ENCODE measurements at places on chromosomes 7 and 10. TPM values are rescaled to one million over a fixed set of nuclear protein-coding genes. Genes with fewer than 3 reads are reported as not detected.
A peak's percentile ranks its signal among the peaks of the same experiment; 100 is the strongest.

Gene SHTN1
- 2.9 TPM for total RNA-seq

Gene COL1A2
- total RNA-seq, result 116 TPM

Gene KLF14
- not detected for total RNA-seq

Gene UNC5B
- 172 TPM for total RNA-seq

DNA sequence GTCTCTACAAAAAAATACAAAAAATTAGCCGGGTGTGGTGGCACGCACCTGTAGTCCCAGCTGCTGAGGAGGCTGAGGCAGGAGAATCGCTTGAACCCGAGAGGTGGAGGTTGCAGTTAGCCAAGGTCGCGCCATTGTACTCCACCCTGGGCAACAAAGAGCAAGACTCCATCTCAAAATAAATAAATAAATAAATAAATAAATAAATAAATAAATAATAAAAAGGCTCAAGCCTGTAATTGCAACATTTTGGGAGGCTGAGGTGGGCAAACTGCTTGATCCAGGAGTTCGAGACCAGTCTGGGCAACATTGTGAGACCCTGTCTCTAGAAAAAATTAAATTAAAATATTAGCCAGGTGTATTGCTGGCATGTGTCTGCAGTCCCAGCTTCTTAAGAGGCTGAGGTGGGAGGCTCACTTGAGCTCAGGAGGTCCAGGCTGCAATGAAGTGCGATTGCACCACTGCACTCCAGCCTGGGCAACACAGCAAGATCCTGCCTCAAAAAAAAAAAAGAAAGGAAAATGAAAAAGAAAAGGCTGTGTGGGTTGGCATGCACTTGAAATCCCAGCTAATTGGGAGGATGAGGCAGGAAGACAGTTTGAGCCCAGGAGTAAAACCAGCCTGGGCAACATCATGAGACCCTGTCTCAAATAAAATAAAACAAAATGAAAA, 27.6 kb upstream of the SRGN start:
- no peak for DNase-seq

DNA sequence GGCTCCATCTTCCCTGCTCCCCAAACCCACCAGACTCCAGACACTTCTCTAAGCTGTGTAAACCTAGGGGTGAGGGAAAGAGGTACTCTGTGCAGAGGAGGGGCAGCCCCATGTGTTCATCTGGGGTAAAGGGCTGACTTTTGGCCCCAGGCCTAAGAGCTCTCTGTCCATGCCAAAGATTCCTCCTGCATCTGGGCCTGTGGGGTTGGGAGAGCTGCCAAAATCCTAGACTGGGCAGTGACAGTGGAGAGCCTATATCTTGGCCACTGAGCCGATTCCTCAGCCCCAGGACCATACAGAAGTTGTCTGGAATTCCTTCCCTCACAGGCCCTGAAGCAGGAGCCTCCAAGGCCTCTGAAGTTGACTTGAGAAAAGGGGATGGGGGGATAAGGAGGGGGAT, 25.3 kb upstream of the LEP start:
- DNase-seq, result no peak

DNA sequence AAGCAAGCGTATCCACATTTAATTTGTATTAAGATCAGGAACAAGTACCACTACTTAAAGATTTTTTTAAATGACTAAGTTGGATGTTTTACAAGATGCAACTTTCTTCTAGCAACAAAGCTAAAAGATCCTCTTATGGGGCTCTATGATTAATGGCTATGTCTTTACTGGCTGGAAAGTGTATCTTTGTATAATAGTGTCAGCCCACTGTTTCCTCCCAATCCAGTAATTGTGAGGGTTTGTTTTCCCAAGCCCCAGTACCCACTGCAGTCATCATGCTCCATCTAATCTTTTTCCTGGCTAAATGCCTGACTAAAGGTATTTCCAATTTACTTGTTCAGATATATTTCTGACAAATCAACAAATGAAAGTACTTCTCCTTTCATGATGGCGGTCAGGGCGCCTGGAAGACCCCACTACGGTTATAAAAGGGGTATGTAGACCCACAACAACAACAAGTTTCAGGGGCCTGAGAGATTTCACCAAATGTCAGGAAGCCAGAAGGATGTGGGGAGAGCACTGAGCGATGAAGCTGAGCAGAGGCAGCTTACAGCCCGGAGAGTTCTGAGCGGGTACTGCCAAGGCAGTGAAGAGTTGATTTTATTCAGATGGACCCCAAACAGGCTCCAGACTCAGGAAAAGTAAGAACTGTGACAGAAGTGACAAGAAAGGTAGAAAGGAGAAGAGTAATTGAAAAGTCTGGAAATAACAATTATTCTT, 222.6 kb upstream of the KLF14 start:
- no peak for DNase-seq

Gene PURB
- total RNA-seq, result 15.3 TPM

DNA sequence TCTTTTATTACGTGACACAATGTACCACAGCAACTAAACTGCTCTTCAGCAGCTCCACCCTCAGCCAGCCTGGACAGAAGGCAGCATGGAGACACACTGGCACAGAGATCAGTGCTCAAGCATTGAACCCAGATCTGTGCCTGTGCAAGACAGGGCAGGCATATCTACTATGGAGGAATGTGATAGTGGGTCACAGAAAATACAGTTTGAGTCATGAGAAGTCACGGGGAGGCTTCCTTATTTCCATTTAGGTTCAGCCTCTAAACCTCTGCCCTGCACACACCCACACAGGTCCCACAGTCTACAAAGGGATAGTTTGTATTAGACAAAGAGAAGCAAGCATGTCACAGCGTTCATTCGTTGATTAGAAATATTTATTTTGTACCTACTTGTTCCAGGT, 187.4 kb upstream of the AGR3 start:
- DNase-seq, result no peak

Gene HTR7
- total RNA-seq, result 0.07 TPM

DNA sequence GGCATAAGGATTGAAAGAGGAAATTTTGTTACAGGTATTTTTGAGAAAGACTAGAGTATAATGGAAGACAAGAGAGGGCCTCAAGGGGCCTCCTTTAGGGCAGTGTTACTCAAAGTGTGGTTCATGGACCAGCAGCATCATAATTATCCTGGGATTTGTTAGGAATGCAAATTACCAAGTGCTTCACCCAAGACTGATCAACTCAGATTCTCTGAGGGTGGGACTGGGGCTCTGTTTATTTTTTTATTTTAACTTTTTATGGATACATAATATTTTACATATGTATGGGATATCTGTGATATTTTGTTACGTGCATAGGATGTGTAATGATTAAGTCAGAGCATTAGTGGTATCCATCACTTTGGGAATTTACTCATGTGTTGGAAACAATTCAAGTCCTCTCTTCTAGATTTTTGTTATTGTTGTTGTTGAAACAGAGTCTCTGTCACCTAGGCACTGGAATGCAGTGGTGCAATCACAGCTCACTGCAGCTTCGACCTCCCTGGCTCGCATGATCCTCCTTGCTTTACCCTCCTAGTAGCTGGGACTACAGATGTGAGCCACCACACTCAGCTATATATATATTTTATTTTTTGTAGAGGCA, 2.2 kb upstream of the KCTD7 start:
- no peak for DNase-seq

DNA sequence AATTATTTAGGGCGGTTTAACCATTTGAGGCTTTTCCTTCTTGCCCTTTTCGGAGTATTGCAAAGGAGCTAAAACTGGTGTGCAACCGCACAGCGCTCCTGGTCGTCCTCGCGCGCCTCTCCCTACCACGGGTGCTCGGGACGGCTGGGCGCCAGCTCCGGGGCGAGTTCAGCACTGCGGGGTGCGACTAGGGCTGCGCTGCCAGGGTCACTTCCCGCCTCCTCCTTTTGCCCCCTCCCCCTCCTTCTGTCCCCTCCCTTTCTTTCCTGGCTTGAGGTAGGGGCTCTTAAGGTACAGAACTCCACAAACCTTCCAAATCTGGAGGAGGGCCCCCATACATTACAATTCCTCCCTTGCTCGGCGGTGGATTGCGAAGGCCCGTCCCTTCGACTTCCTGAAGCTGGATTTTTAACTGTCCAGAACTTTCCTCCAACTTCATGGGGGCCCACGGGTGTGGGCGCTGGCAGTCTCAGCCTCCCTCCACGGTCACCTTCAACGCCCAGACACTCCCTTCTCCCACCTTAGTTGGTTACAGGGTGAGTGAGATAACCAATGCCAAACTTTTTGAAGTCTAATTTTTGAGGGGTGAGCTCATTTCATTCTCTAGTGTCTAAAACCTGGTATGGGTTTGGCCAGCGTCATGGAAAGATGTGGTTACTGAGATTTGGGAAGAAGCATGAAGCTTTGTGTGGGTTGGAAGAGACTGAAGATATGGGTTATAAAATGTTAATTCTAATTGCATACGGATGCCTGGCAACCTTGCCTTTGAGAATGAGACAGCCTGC, 3.1 kb downstream of the FZD1 start:
- peak; percentile 20 for DNase-seq

- DNase-seq, result no peak
Measured at GRCh38 chr7:95950698-95951097, 178.3 kb downstream of the DYNC1I1 start.

DNA sequence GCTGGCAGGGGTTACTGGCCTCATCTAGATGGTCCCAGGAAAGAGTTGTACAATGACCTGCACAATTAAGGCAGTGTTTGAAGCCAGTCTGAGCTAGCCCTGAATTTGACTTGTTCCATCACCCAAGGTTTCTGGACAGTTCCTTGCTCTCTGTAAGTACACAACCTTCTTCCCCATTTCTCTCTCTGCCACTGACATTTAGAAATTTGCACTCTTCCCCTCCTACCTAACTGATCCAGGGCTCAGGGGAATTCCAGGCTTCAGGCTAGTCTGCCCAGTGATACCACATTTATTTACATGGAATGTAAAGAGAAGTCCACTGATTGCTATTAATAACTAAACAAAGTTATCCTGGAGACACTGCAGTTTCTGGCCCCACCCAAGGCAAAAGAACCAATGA, 139.0 kb upstream of the GPR26 start:
- DNase-seq, result no peak

DNA sequence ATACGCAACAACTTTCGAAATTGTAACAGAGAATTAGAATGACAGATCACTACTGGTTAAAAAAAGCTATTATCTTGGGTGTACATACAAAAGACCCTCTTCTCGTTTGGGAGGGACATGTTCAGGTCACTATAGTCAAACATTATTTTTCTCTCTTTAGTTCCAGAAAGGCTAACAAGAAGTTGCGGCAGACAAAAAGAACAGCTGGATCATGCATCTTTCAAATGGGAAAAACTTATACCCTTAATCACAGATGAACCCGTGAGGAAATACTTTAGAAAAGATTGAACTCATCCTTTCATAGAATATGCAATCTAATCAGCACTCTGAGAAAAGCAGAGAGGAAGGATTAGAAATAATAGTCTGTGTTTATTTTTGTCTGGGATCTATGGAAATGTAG, 72.5 kb downstream of the EVX1 start:
- DNase-seq, result no peak

DNA sequence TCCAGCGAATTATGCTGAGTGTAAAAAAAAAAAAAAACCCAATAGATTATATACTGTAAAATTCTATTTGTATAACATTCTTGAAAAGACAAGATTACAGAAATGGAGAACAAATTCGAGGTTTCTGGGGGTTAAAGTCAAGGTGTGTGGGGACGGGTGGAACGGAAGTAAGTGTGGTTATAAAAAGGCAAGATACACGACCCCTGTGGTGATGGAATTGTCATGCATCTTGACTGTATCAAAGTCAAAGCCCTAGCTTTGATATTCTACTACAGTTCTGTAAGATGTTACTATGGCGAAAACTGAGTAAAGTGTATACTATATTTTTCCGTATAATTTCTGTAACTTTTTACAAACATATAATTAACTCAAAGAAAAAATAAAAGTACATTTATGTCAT, 718.2 kb upstream of the PCDH15 start:
- no peak for DNase-seq

- no peak for DNase-seq
Measured at GRCh38 chr7:39637400-39637799, 14.0 kb downstream of the RALA start.

- DNase-seq, result no peak
Measured at GRCh38 chr7:79520543-79520942, 67.1 kb upstream of the MAGI2 start.

GRCh38 chr10:102231357-102232318, 5.5 kb downstream of the ELOVL3 start:
- DNase-seq, result peak; percentile 52

- no peak for DNase-seq
Measured at GRCh38 chr7:151126491-151127137, 40.3 kb downstream of the AGAP3 start.

- DNase-seq, result peak; percentile 76
Measured at GRCh38 chr10:100882671-100883311, 30.0 kb upstream of the SLF2 start.

GRCh38 chr10:22341190-22341925, 3.9 kb upstream of the SPAG6 start:
- no peak for DNase-seq

Gene PTPRN2
- 0.25 TPM for total RNA-seq

Gene AVL9
- total RNA-seq, result 19.9 TPM

DNA sequence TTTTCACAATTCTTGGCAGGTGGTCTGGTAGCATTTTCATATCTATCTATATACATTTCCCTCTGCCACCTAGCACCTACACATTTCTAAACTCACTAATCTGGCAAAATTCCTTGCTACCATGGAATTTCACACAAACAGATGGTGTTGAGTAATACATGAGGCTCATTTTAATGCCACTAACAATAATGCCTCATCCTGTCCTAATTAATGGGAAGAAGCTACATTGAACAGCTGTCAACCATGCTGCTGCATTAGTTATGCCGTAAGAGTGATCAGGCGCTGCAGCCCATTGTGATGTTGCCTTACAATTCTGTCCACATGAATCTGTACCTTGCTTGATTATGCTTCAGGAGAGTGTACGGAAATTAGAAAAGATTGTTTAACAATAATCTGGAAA, 23.2 kb downstream of the COL1A2 start:
- no peak for DNase-seq

GRCh38 chr7:45682358-45682735, 108.2 kb downstream of the ADCY1 start:
- DNase-seq, result no peak

GRCh38 chr7:78770422-78771410, 682.8 kb downstream of the MAGI2 start:
- peak; percentile 72 for DNase-seq

Gene GRM8
- total RNA-seq, result 0.18 TPM

DNA sequence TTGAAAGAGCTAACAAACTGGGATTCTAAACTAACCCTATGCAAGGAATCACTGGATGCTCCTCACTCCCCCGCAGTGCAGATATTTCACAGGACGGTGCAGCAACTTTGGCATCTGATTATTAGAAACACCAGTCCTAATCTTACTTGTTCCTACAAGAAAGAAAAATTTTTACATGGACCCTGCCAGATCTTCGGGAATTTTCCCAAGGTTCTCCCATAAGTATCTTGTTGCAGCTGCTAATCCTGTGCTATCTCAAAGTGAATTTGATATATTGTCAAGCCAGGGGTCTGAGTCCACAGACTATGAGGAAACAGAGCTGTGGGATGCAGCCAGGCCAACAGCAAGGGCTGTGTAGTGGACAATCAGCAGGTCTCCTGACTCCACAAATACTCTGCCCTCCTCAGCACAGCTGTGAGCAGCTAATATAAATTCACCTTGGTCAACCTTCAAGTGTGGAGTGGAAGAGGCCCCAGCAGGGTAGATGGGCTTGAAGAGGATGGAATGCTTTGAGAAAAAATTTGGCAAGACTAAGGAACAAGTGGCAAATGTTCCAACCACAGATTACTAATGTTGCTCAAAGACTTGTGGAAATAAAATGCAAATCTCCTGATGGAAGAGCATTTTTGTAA, 25.6 kb downstream of the VSTM4 start:
- peak; percentile 41 for DNase-seq

- DNase-seq, result no peak
Measured at GRCh38 chr10:101182936-101183335, 46.3 kb downstream of the LBX1 start.
